ENCODE measurements at places on chromosomes 7 and 10. TPM values are rescaled to one million over a fixed set of nuclear protein-coding genes. Genes with fewer than 3 reads are reported as not detected.

OPN4 gene
- not detected for polyA plus RNA-seq

GIMAP1 gene
- polyA plus RNA-seq: 2.4 TPM

SLC13A4 gene
- polyA plus RNA-seq: 6.2 TPM

MACC1 gene
- 10.8 TPM for polyA plus RNA-seq
